Fibroblast of lung (primary cell): ENCODE measurements at places on chromosomes 5 and 9.

- H3K27ac ChIP-seq, result no peak overlapping the region
- H3K4me3 ChIP-seq, result no peak overlapping the region
- H3K36me3 ChIP-seq, result no peaks in the 10 kb centered on the region
- H3K27me3 ChIP-seq, result no peaks in the 10 kb centered on the region
- H3K4me1 ChIP-seq, result peaks cover 15% of the 10 kb centered on the region
Observed at GRCh38 chr5:143924311-143924978, 112.5 kb downstream of the HMHB1 start.

- no peaks in the 10 kb centered on the region for H3K36me3 ChIP-seq
- DNase-seq, result no peak
- no peaks in the 10 kb centered on the region for H3K27me3 ChIP-seq
- peaks cover 17% of the 10 kb centered on the region for H3K4me1 ChIP-seq
- no peak overlapping the region for H3K4me3 ChIP-seq
- no peak overlapping the region for H3K27ac ChIP-seq
Observed at GRCh38 chr9:133851693-133852092, 113.5 kb upstream of the SARDH start.

GRCh38 chr5:50786073-50786472 lies 119.6 kb downstream of the PARP8 start:
- H3K4me1 ChIP-seq, result no peaks in the 10 kb centered on the region
- no peak for DNase-seq
- H3K27me3 ChIP-seq, result no peaks in the 10 kb centered on the region
- H3K27ac ChIP-seq, result no peak overlapping the region
- H3K4me3 ChIP-seq, result no peak overlapping the region

- no peak overlapping the region for H3K4me3 ChIP-seq
- no peak overlapping the region for H3K27ac ChIP-seq
- H3K27me3 ChIP-seq, result no peaks in the 10 kb centered on the region
- H3K4me1 ChIP-seq, result peaks cover 1% of the 10 kb centered on the region
Observed at GRCh38 chr5:53095931-53096525, 13.5 kb downstream of the MOCS2 start.

- no peaks in the 10 kb centered on the region for H3K36me3 ChIP-seq
- H3K27ac ChIP-seq, result no peak overlapping the region
- H3K4me3 ChIP-seq, result no peak overlapping the region
- H3K27me3 ChIP-seq, result no peaks in the 10 kb centered on the region
Observed at GRCh38 chr5:160800375-160801275, 51.4 kb downstream of the ATP10B start.
